ENCODE measurements at places on chromosomes 2 and 18.

DNA sequence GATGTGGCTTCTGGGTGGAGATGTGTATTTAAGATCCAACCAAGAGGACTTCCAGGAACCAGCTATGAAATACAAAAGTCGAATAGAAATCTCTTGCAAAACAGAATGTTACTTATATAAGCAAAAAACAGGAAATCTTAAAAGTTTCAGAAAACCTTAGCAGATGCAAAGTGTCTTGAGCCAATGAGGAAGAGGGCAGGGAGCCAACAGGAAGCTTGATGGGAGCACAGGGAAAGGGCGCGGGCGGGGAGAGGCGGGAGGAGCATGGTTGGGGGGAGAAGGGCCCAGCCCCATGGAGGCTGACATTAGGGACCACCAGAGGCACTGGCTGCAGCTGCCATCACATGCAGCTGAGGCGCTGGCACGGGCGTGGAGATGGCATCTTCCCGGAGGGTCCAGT is 203.3 kb downstream of the SNTG2 start:
- no peak for DNase-seq

DNA sequence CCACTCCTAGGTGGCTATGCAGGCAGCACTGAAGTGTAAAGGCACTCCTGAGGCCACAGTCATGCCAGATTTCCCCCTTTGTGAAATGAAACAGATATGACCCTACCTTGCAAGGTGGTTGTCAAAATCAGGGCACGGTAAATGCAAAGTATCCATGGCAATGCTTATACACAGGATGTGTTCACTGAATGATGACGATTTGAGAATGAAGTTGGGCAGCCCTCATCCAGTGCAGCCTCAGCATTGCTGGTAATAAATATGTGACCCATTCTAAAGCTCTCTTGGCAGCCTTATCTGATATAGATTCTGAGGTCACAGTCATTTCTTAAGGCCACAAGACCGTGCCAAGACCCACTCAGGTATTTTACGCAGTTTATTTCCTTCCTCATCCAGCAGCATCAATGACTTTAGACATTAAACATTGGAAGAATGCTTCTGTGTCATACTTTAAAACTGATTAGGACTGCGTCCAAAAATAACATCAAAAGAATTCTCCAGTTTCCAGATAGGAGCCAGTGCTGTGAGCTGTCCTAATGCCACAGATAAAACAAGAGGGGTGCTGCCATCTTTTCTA is 125.5 kb upstream of the SERTAD2 start:
- no peak for DNase-seq

DNA sequence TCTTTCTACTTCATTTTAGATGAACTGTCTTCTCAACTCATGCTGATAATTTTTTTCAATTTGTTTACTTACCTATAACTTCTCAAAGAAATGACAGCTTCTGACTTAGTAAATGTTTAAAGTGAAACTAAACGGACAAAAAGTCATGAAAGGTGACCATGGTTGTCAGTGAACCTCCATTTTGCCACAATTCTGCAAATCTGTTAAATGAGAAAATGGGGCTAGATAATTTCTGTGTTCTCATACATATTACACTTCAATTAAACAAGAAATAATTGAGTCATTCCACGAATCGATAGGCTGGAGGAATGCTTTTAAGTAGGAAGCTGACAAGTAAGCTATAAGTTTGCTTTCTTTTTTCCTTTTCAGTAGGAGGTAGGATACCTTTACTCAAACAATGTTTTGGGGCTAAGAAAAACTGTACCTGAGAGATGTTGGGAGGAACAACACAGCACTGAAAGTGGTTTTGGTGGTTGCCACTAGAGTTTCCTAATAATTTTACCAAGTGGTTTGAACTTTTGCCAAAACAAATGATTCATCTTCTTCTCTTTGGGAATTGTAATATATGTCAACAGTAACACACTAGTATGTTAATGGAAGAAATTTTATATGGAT is 17.1 kb downstream of the DYNAP start:
- no peak for DNase-seq

DNA sequence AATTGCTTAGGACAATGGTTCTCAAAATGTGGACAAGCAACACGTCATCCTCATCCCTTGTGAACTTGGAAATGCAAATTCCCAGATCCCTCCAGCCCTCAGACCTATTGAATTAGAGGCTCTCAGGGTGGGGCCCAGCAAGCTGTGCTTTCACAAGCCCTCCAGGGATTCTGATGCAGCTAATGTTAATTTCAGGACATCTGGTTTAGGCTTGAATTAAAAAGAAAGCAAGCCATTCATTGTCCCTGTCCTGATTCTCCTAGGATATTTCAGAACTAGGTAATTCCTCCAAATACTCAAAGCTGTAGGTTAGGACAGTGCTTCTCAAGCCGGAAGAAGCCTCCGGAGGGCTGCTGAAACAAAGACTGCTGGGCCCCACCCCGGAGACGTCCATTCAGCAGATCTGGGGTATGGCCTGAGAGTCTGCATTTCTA is 26.0 kb upstream of the GLI2 start:
- DNase-seq: no peak

DNA sequence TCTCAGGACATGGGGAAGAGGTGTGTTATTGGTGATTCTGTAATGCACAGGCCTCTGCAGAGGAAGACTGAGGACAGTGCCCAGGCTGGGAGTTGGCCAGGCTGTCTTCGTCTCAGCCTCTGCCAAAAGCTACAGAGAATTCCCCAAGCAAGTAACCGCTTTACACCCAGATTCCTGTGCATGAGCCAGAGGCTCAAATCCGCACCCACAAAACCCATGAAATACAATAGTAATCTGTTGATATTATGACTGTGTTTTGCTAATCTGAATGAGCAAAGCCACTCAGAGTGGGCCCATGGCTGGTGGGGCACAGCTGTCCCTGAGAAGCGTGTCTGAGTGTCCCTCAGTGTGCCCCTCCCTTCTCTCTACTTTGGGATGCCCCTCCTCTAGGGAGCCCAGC is 149.5 kb upstream of the PXDN start:
- DNase-seq: no peak

DNA sequence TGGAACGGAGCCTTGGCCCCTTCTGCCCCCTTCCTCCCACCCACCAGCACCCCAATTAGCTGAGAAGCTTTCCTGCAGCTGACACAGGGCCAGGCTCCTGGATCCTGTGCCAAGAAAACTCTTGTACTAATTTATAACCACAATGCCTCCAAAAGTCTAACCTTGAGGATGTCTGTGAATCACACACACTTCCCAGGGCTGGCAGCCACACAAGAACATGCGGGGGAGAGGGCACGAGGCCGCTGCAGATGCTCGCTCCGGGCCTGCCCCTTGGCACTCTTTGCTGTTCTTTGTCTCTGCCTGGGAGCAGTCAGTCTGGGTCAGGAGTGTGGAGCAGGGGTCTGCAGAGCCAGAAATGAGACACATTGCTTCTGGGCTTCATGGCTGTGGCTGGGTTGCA is 62.7 kb upstream of the KIF5C start:
- DNase-seq: no peak

DNA sequence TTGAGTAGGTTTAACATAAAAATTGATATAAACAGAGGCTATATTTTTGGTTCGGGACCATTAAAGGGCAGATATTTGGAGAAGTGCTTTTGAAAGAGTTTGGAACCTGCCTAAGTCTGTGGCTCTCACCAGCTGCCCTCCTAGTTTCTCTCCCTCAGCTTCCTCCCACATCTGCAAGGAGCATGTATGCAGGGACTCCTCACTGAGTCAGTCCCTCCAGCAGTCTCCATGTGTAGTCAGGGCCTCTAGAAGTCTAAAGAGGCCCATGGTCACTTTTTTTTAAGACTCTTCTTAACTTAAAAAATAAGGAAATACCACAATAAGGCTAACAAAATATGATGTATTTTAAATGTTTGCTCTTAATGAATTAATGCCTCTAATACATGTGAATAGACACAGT is 220.0 kb upstream of the TANK start:
- no peak for DNase-seq

GRCh38 chr18:24860978-24861680 is 400.7 kb downstream of the HRH4 start:
- DNase-seq: no peak

DNA sequence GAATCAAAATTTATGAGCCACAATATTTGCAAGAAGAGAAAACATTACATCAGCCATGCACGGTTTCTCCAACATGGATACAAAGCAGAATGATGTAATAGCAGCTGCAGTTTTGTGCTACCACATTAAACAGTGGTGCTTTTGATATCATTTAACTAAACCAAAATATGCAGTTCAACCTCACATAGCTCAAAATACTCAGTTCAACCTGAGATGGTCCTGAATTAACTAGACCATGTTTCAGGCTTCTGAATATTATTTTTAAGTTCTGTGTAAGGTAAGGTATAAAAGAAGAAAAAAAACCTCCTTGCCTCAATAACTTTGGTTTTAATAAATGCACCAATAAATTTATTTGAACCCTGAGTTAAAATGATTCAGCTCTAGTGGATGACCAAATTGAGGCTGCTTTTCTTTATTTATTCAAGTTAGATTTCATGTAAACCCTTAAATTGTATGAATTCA is 18.8 kb upstream of the TSPYL6 start:
- DNase-seq: no peak

GRCh38 chr2:134623796-134624195 is 95.0 kb downstream of the TMEM163 start:
- DNase-seq: no peak

DNA sequence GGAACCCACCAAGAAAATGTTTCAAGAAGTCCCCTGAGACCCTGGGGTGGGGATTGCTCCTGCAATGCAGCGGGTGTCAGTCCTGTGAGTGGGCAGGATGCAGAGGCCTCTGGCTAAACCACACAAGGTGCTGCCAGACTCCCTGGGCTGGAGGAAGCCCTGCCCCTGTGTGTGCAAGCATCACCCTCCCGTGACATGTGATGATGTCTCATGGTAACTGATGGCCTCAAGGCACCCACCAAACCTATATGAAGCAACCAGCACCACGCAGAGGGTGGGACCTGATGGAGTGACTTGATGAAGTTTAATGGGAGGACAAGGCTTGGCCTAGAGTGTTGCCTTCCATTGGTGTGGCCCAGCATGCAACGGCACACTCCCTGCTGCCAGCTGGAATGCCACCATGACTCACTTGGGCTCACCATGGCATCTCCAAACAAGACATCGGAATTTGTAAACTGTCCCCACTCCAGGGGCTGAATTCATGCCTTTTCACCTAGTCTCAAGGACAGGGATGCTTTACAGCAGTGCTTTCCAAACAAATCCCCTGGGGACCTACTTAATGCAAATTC is 8.7 kb upstream of the SLC14A1 start:
- DNase-seq: no peak

DNA sequence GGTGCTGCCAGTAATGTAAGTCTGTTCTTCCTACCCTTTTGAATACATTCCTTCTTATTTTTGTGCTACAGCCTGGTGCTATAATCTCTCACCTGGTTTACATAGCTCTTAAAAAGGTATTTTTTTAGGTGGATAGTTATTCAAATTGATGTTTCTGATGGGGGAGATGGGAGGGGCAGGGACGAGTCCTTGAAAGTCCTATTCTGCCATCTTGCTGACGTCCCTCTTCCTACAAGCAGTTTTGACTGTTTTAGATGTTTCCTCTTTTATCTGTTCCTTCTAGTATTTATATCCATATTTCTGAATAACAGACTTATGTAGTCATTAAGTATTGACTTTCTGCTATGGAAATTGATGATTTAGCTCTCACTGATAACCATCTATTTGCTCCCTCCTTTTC is 256.4 kb downstream of the KIAA1328 start:
- no peak for DNase-seq

DNA sequence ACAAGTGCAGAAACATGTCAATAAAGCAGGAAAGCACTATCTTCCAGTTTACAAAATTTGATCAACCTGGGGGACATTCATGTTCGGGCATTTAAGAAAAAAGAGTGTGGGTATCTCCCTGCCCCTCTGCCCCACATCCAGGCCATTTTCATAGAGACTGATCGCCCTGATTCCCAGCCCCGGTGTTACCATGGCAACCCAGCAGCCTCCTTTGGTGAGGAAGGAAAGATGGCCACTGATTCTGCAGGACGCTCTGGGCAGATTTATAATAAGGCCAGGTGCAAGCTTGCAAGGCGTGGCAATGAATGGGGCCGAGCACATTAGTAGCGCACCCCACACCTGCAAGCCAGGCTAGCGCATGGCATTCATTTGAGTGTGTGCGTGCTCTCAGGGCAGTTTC is 36.7 kb upstream of the ARL4C start:
- DNase-seq: no peak

- DNase-seq: no peak
Observed at GRCh38 chr2:8379549-8379948, 302.3 kb upstream of the ID2 start.

GRCh38 chr2:121791290-121791689 is 35.8 kb downstream of the TSN start:
- no peak for DNase-seq

- DNase-seq: no peak
Observed at GRCh38 chr2:207802650-207803049, 32.9 kb upstream of the FZD5 start.

DNA sequence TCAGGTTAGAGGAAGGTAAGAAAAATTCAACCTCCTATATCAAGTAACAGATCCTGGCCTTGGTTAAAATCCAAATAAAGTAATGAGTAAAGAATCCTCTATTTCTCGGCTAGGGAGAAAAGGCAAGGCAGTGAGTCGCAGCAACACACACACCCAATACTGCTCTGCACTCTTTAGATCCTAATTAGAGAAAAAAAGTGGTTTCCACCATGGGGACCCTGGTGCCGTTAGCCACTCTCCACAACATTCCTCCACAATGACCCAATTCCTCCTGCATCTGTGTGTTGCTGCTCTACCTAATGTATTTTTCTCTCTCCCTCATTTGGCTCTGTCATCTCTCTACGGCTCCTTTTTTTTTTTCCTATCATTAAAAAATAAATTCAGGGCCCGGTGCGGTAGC is 462.7 kb downstream of the METTL4 start:
- no peak for DNase-seq

DNA sequence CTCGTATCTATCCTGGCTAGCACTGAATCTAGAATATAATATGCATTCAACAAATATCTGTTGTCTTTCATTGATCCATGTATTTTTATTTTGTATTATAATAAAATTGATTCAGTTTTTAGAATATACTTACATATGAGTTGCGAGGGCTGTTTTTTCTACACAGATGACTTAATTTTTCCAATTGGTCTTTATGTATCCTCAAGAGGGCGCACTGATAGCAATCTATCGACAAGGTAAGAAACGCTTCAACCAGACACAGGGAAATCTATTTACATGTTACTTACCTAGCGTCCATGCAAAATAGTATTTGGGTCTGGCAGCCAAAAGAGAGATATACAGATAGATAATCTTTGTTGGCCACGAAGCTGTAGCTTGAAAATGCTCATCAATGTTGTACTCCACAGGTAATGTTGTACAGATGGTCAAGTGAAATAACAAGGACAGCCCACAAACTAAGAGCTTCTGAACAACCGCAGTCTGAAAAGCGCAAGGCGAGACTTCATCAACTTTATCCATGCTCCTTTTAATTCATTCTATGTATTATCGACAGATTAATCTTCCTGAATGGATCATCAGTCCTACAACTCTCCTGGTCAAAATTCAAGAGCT is 35.5 kb upstream of the KIDINS220 start:
- DNase-seq: no peak

DNA sequence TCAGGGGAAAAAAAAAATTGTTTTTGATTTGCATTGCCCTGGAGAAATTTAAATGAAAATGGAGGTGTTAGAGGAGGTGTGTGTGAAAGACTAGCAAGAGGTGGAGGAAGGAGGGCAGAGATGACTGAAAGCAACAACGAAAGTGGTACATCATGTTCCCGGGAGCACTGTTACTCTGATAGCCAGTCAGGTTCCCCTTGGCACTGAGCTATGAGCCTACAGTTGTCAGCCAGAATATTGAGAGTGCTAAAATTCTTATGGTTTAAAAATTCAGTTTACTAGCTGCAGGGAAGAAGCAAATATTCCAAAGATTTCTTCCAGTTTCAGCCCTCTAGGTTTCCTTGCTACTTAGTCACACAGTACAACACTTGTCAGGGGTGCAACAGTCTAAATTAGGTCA is 366.7 kb upstream of the DLGAP1 start:
- DNase-seq: no peak

All from stimulated activated CD4-positive, alpha-beta T cell treated with anti-CD3 and anti-CD28 coated beads, Interleukin-1b, Interleukin-23, amount 100 ng/mL, for 24 hours (primary cell).